ENCODE measurements at places on chromosomes 5 and 9. TPM values are rescaled to one million over a fixed set of nuclear protein-coding genes. Genes with fewer than 3 reads are reported as not detected.

Gene SPINK7
- total RNA-seq, result not detected

Gene FBP2
- total RNA-seq, result not detected

Gene KCNMB1
- total RNA-seq, result 23.2 TPM

GRCh38 chr5:125044491-125045282 lies 298.2 kb upstream of the ZNF608 start:
- H3K27ac ChIP-seq, result peak overlapping the region; percentile 84
- peaks cover 67% of the 10 kb centered on the region for H3K4me1 ChIP-seq

DNA sequence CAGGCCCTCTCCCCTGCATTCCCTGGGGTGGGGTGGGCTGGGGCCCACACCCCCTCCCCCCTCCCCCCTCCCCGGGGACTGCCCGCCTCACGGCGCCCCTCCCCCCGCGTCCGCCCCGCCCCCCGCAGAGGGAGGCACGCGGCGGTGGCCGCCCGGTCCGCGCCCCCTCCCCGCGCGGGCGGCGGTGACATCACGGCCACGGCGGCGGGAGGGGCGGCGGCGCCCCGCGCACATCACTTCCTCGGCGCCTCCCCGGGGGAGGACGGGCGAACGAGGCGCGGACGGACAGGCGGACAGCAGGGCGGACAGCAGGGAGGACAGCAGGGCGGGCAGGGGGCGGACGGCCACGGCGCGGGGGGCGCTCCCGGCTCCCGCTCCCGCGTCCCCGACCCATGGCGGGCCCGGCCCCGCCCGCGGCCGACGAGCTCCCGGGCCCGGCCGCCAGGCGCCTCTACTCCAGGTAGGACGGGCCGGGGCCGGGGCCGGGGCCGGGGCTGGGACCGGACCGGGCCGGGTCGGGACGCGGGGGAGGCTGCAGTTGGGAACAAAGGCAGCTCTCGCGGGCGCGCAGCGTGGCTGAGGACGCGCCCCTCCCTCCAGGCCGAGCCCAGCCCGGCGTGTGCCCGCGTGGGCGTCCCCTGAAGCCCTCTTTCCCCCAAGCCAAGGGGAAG lies at the start of gene GPSM1:
Gene GPSM1 (plus strand): TSS at position 236 of the 671 bp plus-strand sequence. CDS start 157 bp downstream, at position 393.
- no peak for DNase-seq
- H3K36me3 ChIP-seq, result no peaks in the 10 kb centered on the region
- peak within 1 kb of the TSS; percentile 90 for H3K27ac ChIP-seq
- H3K4me3 ChIP-seq, result peak within 1 kb of the TSS; percentile 83
- peaks cover 27% of the 10 kb centered on the region for H3K4me1 ChIP-seq

- H3K27ac ChIP-seq, result no peak overlapping the region
- no peak for DNase-seq
- no peaks in the 10 kb centered on the region for H3K27me3 ChIP-seq
- H3K36me3 ChIP-seq, result peaks cover 7% of the 10 kb centered on the region
- no peak overlapping the region for H3K4me3 ChIP-seq
- no peaks in the 10 kb centered on the region for H3K4me1 ChIP-seq
These were observed 76.5 kb upstream of the SARDH start for GRCh38 chr9:133814586-133815208.

- DNase-seq, result no peak
- no peak overlapping the region for H3K4me3 ChIP-seq
- H3K27me3 ChIP-seq, result no peaks in the 10 kb centered on the region
- H3K4me1 ChIP-seq, result peaks cover 12% of the 10 kb centered on the region
These were observed 97.1 kb downstream of the PJA2 start for GRCh38 chr5:109312695-109313094.

DNA sequence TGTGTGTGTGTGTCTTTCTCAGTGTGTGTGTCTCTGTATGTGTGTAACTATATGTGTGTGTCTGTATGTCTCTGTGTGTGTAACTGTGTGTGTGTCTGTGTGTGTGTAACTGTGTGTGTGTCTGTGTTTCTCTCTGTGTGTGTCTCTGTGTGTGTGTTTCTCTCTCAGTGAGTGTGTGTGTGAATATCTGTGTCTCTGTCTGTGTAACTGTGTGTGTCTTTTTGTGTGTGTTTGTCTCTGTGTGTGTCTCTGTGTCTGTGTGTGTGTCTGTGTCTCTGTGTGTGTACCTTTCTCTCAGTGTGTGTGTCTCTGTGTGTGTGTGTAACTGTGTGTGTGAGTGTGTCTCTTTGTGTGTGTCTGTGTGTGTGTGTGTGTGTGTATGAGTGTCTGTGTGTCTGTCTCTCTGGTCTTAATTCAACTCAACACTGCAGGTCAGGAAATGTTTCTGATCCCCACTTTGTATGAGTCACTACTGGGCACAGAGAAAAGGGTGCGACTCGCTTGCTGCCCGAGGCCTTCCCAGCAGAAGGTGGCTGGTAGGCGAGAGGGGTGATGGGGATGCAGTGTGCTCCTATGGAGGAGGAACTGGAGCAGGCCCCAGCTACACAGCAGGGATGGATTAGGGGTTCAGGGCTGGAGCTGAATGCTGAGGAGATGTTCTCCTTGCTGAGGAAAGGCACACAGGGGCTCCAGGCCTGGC lies 52.1 kb downstream of the NSG2 start:
- no peaks in the 10 kb centered on the region for H3K4me1 ChIP-seq
- DNase-seq, result no peak
- H3K27me3 ChIP-seq, result peaks cover 10% of the 10 kb centered on the region
- no peak overlapping the region for H3K27ac ChIP-seq

GRCh38 chr9:114806526-114806900 lies 674 bp upstream of the TNFSF15 start:
- no peaks in the 10 kb centered on the region for H3K36me3 ChIP-seq
- no peaks in the 10 kb centered on the region for H3K27me3 ChIP-seq
- DNase-seq, result no peak

DNA sequence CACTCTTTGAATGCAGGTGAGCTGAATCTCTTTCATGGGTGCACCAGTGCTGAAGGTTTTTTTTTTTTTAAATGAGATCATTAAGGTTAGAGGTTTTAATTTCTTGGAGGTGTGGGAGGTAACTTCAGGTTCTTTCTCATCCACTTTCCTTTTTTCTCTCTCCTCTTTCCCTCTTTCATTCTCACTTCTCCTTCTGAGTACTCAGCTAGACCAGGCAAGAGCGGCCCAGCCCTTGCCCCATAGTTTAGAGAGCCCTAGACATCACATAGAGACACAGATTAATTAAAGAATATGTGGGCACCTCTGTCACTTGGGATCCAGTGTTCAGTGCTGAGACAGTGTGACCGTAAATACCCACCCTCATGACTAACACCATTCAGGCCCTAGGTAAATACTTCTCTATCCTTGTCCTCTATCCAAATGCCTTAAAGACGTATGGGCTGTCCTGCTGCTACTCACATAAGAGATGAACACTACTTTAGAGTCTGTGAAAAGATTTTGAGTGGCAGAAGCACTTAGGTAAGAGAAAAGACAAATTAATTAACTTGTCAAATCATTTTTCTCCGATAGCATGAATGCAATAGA lies 174.1 kb downstream of the TLE4 start:
- H3K4me3 ChIP-seq, result no peak overlapping the region
- peaks cover 18% of the 10 kb centered on the region for H3K4me1 ChIP-seq
- H3K27me3 ChIP-seq, result peaks cover 5% of the 10 kb centered on the region
- H3K36me3 ChIP-seq, result peaks cover 3% of the 10 kb centered on the region

DNA sequence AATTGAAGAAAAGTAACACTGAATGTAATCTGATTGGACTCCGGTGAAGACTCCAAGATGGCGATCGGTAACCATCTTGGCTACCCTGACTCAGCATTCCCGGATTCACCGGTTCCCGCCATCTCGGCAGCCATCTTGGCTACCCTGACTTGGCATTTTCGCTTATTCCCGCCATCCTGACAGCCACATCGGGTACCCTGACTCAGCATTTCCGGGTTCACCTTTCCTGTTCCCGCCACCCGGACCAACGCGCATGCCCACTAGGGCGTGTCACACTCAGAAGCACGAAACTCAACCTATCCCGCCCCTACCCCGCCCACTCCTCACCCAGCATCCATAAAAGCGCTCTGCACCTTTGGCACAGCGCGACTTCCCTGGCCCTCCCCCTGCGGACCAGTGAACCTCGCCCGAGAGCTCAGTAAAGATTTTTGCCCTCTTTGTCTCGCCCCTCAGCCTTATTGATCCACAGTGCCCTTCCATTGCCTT lies 17.2 kb downstream of the SPTLC1 start:
- peaks cover 19% of the 10 kb centered on the region for H3K36me3 ChIP-seq
- H3K27me3 ChIP-seq, result no peaks in the 10 kb centered on the region
- H3K4me1 ChIP-seq, result peaks cover 38% of the 10 kb centered on the region

GRCh38 chr5:141945511-141946051 lies 12.4 kb downstream of the PCDH12 start:
- DNase-seq, result no peak
- H3K27ac ChIP-seq, result no peak overlapping the region
- H3K36me3 ChIP-seq, result peaks cover 2% of the 10 kb centered on the region

DNA sequence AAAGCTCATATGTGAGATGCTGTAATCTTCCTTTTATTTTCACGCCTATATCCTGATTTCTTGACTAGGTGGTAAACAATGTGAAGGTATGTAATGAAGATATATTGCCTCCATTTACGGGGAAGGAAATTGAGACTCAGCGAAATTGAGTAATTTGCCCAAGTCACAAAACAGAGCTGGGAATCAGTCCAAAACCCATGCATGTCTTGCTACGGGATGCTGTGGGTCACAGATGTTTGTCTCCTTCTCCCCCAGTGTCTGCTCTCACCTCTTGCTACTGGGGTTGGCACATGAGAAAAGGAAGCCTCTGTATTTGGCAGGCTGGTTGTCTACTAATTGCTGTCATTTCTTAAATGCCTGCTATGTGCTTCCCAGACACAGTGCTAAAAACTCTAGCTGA lies 53.7 kb upstream of the TEX48 start:
- no peak overlapping the region for H3K4me3 ChIP-seq
- no peaks in the 10 kb centered on the region for H3K27me3 ChIP-seq
- DNase-seq, result no peak
- peak overlapping the region; percentile 38 for H3K27ac ChIP-seq
- H3K4me1 ChIP-seq, result peaks cover 20% of the 10 kb centered on the region
